ENCODE measurements at places on chromosomes 12 and 14.

DNA sequence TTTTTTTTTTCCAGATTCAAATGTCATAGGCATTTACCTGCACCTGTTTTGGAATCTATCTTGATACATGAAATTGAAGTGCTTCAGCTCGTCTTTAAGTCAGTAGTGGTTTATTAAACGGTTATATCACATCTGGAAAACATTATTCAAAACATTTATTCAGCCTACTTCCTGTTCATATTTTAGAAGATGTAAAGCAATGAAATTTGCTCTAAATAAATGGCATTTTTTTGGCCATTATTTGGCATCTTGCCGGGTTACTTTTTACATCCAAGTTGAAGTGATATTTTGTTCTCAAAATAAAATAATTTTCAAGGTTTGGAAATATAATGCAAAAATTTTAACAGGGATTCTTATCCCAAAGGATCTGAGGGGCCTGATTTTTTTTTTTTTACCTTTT is 103.1 kb downstream of the EML1 start:
- no peak for DNase-seq

GRCh38 chr12:124661341-124661740 is 93.9 kb upstream of the NCOR2 start:
- DNase-seq: no peak

GRCh38 chr12:51873251-51873994 is 14.5 kb upstream of the ANKRD33 start:
- no peak for DNase-seq

DNA sequence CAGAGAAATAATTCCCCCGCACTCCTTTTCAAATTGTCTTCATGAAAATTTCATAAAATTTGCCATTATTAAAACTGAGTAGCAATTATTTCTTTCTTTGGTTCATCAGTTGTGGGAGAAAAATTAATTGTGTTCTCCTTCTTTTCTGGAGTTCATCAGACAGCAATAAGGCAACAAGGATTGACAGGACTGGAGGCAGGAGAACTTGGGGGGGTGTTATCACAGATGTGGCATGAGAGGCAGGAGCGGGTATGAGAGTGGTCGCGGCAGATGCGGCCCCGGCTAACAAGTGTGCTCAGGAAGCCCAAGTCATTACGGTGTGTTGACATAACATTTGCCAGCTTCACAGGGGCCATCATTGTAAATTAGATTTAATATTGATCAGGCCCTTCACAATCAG is 306.6 kb upstream of the TMPO start:
- DNase-seq: no peak

DNA sequence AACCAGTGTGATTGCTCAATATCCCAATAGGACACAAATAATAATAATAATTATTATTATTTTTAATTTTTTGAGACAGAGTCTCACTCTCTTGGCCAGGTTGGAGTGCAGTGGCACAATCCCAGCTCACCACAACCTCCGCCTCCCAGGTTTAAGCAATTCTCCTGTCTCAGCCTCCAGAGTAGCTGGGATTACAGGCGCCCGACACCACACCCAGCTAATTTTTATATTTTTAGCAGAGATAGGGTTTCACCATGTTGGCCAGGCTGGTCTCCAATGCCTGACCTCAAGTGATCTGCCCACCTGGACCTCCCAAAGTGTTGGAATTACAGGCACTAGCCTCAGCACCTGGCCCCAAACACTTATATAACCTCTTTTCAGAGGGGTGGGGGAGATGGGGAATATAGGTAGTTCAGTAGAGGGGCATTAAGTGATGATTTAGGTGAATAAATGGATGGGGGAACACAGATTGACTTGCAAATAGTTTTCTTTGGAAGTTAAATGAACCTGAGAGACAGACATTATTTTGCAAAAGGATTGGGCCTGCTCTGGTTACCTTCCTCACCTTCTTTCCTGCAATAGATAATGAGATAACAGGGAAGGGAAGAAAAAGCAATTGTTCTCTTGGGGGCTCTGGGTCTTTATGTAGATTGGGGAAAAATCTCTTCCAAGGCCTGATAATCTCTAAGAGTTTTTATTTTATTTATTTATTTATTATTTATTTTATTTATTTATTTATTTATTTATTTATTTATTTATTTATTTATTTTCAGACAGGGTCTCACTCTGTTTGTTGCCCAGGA is 57.7 kb downstream of the RESF1 start:
- no peak for DNase-seq

- no peak for DNase-seq
These were observed 32.1 kb downstream of the SLC15A4 start for GRCh38 chr12:128791395-128792322.

DNA sequence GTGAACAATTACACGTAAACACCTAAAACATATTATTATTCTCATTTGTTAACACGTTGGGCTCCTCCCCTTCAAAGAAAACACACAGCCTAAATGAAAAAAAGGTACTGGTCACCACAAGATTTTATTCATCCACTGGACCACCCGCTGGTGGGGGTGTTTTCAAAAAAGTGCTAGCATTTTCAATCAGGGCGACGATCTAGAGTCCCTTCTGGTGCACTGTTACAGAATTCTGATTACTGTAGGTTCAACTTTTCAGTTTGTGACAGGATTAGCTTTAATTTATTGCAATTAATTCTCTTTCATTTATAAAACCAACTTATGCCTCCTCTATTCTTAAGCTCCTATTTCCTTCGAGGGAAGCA is 443 bp downstream of the MAGOHB start:
- DNase-seq: no peak

GRCh38 chr14:52913271-52913670 is 37.6 kb downstream of the FERMT2 start:
- DNase-seq: no peak

DNA sequence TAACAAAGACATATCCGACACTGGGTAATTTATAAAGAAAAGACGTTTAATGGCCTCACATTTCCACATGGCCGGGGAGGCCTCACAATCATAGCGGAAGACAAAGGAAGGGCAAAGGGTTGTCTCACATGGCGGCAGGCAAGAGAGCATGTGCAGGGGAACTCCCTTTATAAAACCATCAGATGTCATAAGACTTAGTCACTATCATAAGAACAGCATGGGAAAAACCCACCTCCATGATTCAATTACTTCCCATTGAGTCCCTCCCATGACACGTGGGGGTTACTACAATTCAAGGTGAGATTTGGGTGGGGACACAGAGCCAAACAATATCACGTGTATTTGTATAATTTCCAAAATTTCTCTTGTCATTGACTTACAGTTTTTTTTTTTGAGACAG is 5.5 kb upstream of the LMNTD1 start:
- no peak for DNase-seq

- DNase-seq: no peak
These were observed 47.1 kb upstream of the TMEM260 start for GRCh38 chr14:56532546-56532945.

- DNase-seq: peak; percentile 24
These were observed 32.4 kb downstream of the BICD1 start for GRCh38 chr12:32139064-32139421.

GRCh38 chr12:3897371-3897971 is 24.3 kb upstream of the PARP11 start:
- peak; percentile 33 for DNase-seq

GRCh38 chr12:9347328-9348127 is 139.3 kb upstream of the PZP start:
- no peak for DNase-seq

- no peak for DNase-seq
These were observed at the start of gene FOXG1 for GRCh38 chr14:28766469-28766955. FOXG1 (plus strand) TSS chr14:28766787; CDS start chr14:28767280, 493 bp downstream.

DNA sequence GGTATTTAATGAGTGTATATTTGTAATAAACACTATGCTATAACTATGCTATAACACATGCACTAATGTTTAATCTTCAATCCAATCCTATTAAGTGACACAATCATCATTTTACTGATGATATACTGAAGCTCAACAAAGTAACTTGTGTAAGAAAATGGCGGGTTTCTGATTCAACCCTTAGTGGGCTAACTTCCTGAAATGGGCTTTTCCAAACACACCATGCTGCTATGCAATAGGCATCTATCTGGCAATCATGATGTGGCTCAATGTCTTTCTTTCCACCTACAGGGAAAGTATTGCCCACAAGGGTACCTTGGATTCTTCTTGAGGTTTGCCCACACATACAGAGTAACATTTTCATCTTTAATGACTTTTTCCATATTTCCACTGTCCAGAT is 48.3 kb downstream of the DNAI7 start:
- no peak for DNase-seq

GRCh38 chr14:92994131-92994676 is 71.3 kb downstream of the CHGA start:
- no peak for DNase-seq

DNA sequence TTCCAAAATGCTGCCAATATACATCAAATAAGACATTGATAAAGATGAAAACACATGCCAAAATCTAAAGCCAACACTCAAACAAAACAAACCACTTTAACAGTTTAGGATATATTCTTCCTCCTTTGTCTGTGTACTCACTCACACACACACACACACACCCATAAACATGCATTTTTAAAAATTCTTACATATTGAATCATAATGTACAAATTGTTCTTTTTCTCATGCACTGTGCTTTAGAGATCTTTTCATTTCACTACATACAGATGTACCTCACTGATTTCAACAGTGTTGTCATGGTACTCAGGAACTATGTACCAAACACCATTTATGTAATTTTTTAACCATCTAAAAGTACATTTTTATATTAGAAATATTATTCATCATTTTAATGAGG is 9.5 kb upstream of the RERG start:
- DNase-seq: no peak

DNA sequence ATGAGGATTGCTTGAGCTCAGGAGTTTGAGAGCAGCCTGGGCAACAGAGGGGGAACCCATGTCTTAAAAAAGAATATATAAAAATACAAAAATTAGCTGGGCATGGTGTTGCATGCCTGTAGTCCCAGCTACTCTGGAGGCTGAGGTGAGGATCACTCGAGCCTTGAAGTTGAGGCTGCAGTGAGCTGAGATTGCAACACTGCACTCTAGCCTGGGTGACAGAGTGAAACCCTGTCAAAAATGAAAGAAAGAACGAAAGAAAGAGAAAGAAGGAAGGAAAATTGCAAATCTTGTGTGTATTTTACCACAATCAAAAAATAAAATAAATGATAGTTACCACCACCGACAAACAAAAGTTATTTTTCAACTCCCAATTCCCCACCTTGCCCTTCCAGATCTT is 45.3 kb downstream of the SPRING1 start:
- DNase-seq: no peak

DNA sequence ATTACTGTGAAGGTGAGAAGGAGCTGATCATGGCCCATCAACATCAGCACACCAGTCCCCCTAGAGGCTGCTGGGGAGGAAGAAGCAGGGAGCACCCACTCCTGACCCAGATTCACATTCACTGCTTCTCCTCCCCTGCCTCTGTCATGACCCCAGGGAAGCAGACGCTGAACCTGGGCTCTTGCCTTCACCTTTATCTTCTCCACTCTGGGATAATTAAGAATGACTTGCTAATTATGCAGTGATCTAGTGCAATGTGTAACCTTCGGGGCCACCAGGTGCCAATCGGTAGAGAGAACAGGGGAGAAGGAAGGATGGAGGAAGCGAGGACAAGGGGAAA is 44.4 kb upstream of the IQSEC3 start:
- no peak for DNase-seq

DNA sequence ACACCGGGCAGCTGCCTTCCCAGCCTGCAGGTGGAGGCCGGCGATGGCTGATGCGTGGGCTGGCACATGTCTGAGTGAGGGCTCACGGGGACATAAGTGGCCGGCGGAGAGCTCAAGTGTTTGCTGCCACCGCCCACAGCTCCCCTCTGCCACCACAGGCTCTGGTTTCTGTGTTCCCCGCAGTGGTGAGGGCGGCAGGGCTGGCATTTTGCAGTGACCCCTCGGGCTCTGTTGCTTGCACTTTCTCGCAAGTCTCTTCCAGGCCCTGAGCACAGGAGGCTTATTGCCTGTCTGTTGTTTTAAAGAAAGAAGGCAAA is 271.0 kb upstream of the RTL1 start:
- no peak for DNase-seq

DNA sequence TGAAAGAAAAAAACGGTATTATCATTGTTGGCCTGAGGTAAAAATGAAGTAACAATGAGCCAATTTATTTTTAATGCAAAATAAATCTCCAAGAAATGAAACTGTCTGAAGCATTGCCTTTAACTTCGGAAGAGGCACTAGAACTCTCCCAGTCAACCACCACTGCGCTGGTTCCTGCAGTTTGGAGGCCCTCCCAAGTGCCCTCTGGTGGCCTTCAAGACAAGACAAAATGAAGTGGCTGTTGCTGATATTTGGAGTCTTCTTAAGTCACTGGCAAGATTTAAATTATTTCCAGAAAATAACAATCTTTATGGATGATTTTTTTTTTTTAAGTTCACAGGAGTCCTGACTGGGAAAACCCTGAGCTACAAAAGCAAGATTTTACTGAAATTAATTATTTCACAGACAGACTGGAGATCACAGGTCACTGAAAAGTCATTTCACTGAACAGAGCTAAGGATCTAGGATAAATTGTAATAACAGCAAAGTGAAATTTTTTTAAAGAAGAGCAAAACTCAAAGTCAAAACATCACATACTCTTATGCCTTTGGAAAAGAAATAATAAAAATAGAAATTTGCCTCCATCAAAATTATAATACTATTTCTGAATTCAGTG is 58.2 kb downstream of the DICER1 start:
- DNase-seq: peak; percentile 61

GRCh38 chr12:72209086-72209485 is 63.1 kb upstream of the TRHDE start:
- no peak for DNase-seq

DNA sequence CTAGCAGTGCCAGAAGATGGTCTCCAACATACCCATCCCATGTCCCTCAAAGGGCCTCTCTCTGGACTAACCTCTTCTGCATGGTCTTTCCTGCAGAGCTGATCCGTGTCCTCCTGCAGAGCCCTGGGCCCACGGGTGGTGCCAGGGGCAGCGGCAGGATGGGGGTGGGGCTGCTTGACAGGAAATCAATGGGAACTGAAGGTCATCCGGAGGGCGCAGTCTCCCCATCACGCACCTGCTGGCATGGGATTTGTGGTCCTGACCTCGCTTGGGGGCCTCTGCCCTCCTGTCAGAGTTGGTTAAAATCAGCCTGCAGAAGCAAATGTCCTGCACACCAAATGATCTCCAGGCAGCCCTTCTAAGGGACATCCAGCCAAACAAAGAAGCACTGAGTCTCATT is 110.2 kb downstream of the DPF3 start:
- DNase-seq: no peak

DNA sequence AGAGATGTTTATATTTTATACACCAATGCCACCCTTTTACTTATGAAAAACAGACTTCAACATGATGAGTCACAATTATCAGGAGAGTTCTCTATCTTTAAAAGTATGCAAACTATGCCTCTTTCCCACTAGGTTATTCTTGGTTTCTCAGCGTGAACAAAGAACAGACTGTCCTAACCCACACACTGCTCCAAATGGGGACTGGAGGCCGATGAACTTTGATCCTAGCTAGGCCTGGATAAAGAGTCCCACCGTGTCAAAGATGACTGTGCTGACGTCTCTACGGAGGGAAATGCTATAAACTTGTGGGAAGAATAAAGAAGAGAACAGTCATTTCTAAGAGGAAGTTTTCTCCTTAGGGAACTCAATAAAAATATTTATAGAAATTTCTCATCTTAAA is 160.1 kb downstream of the EPS8 start:
- DNase-seq: no peak

Data from HL-60 (cell line).